ENCODE measurements at places on chromosomes 12 and 14.

DNA sequence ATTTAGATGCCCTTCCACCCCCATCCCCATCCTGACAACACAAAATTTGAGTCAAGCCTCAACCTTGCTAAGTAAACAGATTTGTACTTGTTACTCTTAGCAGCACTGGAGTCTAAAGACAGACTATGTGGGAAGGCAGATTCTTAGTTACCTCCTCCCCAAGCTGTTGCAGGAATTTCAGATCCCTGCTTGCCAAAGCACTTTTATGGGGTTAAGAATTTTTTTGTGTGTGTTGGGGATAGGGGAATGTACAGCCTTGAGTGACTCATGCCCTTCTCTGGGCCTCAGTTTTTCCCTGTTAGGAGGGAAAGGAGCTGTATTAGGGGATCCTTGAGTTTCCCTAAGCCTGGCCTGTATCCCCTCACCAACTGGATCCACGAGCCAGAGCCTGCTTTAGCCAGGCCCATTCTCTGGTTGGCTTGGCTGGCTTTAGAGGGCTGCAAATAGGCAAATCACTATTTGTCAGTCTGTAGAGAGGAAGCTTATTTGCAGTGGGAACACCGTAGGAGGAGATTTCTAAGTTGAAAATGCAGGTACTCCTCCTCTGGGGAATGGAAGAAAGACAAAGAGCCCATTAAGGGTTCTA, 27.7 kb upstream of the RNU6-8 start:
- no peak for DNase-seq

DNA sequence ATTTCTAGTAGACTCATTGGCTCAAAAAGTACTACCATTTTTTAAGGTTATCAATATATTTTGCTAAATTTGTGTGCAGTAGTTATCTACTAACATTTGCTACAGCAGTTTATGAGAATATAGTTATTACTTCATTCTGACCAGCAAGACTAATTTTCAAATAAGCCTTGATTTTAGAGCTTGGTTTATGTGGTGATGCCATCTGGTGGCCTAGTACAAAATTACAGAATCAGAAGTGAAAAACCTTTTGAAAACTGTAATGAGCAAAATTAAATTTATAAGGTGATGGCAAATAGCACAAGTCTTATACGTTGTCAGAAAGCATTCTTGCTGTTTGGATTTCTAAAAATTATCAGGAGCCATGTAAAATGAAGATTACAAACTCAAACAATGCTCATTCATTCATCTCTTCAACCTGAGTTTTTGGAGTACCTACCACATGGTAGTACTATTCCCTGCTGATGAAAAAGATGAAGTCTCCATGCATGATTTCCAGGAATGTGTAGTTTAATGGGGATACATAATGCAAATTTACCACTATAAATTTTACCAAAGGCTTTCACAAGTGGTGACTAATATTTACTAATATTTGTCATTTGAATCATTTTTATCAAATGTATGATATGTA, 51.0 kb downstream of the MAGOHB start:
- DNase-seq: peak; percentile 40

DNA sequence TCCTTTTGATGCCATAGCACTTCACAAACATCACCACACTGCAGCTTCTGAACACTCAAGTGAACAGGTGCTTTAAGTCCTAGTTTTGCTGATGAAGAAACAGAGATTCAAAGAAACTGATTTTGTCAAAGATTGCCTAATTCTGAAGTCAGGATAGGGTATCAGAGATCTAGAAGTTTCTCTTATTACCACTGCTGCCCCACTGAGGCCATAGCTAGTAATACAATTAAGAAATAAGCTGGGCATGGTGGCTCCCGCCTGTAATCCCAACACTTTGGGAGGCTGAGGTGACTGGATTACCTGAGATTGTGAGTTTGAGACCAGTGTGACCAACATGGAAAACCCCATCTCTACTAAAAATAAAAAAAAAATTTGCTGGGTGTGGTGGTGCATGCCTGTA, 458.3 kb upstream of the SEL1L start:
- DNase-seq: no peak

- DNase-seq: peak; percentile 22
Observed at GRCh38 chr14:67411820-67412421, at the start of gene PLEK2. PLEK2 (minus strand) TSS chr14:67412165; CDS start chr14:67412059, 106 bp downstream.

- peak; percentile 89 for DNase-seq
Observed at GRCh38 chr12:15629108-15629507, 160.1 kb downstream of the EPS8 start.

DNA sequence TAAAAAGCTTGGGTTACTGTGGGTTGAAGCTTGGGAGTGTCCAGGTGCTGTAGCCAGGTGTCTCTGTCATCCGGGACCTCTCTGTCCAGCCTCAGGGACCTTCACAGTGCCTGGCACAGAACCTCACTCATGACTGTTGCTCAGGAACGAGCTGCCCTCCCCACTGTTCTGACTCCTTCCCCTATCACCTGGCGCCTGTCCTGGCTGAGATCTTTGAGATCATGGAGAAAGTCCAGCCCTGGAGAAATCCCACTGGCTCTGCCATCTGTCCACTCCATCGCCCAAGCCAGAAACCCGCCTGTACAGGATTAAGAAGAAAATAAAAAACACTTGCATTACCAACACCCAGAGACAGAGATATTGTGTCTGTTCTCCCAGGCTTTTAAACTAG, 53.5 kb downstream of the DGLUCY start:
- no peak for DNase-seq

GRCh38 chr14:106883218-106883692, 1356.9 kb downstream of the TMEM121 start:
- peak; percentile 13 for DNase-seq

GRCh38 chr12:47396902-47397663, 308.7 kb downstream of the RPAP3 start:
- DNase-seq: no peak

- DNase-seq: peak; percentile 75
Observed at GRCh38 chr14:58501214-58501816, 73.8 kb downstream of the KIAA0586 start.

DNA sequence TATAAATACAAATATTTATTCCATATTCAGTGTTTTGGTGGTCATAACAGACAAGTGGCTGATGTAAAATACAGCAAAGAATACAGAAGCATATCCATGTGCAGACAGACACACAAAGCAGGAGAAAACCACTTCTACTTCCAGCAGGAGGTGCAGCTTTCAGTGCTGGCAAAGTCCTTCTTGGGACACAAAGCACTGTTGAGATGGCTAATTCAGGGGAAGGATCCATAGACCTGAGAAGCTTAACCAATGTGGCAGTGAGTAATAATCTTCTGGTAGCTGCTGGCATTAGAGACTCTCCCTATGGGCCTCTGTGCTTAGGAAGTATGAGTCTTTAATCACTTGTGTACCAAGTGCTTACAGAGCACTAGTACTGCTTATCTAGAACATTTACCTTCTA, 26.8 kb downstream of the AMN1 start:
- peak; percentile 6 for DNase-seq

GRCh38 chr14:63301891-63302534, 16.7 kb downstream of the GPHB5 start:
- peak; percentile 73 for DNase-seq

DNA sequence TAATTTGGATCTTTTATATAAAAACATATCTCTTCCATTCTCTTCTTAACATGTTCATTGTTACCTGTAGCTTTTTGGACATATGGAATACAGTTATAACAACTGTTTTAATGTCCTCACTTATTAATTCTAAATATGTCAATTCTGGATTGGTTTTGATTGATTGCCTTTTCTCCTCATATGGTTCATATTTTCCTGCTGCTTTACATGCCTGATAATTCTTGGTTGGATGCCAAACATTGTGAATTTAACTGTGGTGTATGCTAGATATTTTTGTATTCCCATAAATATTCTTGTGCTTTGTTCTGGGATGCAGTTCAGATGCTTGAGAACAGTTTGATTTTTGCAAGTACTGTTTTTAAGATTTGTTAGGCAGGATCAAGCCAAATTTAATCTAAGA, 10.8 kb downstream of the C14orf132 start:
- peak; percentile 32 for DNase-seq

DNA sequence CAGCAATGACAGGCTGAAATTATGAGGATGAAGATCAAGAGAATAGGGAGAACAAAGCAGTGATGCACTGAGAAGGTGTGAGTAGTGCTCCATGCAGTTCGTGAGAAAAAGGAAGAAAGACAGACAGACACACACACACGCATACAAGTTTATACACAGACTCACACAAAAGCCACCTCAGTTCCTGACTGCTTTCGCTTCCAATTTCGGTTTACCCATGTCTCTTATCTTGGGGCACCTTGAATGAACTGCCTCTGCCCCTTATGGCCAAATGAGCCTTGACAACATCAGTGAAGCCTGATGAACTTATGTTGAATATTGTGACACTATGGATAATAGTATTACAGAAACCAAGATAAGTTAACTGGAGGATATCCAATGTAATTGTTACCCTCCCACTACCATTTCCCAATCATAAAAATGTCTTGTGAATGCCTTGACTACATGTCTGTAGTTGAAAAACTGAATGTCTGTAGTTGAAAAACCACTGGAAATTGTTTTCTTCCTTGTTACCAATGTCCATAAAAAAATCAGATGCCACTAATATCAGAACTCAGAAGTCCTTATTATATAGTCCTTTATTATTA, 380.4 kb upstream of the DDHD1 start:
- no peak for DNase-seq

- peak; percentile 34 for DNase-seq
Observed at GRCh38 chr14:96852823-96853422, 55.7 kb downstream of the VRK1 start.

DNA sequence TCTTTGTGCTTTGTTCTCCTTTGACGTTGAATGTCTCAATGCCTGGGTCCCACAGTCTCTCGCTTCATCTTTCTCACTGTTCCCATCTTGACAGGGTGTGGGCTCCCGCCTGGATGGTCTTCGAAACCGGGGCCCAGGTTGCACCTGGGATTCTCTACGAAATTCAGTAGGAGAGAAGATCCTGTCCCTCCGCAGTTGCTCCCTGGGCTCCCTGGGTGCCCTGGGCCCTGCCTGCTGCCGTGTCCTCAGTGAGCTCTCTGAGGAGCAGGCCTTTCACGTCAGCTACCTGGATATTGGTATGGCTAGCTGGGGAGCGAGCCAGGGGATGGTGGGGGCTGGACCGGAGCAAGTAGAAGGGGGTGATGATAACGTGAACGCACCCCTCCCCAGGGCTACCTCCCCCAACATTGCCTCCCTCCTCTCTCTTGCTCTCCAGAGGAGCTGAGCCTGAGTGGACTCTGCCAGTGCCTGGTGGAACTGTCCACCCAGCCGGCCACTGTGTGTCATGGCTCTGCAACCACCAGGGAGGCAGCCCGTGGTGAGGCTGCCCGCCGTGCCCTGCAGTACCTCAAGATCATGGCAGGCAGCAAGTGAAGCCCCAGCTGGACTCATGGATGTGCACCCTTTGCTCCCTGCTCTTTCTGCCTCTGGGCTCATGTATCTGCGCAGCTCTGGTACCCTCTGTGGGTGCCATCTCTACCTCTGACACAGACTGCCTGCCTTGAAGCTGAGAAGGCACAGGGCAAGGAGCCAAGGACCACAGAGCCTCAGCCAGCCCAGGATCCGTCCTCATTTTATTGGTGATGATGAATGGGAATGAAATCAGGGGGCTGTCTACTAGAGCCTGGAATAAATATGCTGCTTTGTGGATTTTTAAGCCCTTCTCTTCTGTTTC, 1.5 kb downstream of the NPFF start:
- no peak for DNase-seq

DNA sequence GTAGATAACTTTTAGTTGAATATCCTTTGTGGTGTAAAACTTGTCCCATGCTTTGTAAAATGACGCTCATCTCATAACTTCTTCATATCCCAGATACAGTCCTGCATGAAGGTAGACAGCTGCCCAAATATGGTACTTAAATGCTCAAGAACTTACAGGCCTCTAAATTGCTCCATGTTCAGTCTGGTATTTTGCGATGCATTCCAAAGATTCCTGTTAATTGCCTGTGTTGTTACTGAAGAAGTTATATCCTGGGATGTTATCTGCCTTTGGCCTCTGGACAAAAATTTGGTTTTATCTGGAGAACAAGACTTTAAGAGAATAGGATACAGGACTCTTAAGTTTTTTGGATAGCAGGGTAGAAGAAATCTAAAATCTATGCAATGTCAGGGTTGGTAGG, 473.0 kb downstream of the PCNX1 start:
- no peak for DNase-seq

DNA sequence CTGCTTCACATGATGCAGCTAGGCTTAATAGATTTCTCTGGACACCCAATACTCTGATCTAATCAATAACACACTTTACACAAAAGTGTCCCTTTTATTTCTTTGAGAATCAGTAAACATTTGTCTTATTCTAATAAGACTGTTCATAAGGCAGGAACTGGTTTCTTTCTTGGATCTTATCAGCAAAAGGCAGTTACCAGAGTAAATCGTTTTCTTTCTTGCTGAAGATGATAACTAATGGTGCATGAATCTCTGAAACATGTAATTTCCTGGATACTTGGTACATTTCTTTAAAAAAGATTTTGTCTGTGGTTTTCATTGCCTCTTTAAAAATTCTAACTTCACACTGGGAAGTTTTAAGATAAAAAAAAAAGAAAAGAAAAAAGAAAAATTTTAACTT, 39.6 kb downstream of the WIF1 start:
- no peak for DNase-seq

- no peak for DNase-seq
Observed at GRCh38 chr12:21882635-21883034, 58.6 kb downstream of the ABCC9 start.

DNA sequence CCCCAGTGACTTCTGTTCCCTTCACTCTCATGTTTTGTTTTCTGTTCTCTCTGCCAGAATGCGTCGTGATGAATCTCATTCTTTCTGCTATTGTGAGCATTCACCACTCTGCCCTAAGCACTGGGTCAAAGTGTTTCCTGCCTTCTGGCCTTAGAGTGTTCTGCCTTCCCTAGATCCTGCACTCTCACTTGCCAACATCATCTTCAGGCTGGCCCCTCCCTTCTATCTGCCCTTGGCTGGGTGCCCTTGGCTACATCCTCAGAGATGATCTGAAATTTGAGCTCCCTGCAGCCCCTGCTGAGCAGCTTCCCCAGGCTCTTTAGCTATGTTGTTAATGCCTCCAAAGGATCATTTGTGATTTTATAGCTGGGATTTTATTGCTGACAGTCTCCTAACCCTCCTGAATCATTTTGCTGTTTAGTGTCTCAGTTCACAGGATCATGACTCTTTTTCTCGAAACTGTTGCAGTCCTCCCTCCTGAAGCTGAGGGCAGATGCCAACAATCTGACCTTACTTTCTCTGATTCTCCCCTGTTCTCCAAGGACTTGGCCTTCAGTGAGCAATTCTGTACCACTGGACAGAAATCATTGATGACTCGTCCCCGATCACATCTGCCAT, 4.5 kb downstream of the DHRS2 start:
- peak; percentile 84 for DNase-seq

DNA sequence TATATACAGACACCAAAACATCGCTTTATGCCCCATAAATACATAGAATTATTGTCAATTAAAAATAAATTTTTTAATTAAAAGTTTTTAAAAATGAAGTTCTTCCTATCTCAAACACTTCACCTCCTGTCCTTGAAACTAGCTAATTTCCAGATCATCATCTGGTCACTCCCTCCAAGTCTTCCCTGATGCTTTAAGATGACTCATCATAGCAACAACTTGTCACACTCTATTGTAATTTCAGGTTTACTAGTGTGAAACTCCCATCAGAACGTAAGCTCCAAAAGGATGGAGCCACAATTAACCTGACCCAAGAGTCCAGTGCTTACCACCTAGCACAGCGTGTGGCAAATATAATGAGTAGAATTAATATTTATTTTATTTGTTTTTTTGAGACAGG, 16.3 kb downstream of the GXYLT1 start:
- DNase-seq: no peak
